Ecto neural progenitor cell (in vitro differentiated cells): ENCODE measurements at places on chromosomes 6 and 20.

DNA sequence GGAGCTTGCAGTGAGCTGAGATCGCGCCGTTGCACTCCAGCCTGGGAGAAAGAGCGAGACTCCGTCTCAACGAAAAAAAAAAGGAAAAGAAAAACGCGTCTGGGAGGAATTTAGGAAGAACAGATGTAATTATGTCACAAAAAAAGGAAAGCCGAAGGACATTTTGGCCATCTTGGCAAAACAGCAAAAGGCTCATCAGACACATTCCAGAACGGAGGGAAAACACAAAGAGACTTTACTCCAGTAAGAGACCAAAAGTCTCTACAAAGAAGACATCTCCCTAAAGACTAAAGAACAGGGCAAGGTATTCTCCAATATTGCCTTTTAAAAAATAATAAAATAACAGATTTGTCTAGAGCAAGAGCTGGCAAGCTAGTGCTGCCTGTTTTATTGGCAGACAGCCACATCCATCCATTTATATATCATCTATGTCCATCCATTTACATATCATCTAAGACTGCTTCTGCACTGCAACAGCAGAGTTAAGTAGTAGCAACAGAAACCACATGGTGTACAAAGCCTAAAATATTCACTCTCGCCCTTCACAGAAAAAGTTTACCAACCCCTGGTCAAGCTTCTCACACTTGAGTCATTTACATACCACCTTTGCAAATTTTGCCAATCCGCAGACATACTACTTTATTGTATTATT, 133.9 kb downstream of the ZMYND8 start:
- no peak for DNase-seq

- DNase-seq: no peak
These were observed 90.6 kb upstream of the FRMD1 start for GRCh38 chr6:168169624-168170023.

DNA sequence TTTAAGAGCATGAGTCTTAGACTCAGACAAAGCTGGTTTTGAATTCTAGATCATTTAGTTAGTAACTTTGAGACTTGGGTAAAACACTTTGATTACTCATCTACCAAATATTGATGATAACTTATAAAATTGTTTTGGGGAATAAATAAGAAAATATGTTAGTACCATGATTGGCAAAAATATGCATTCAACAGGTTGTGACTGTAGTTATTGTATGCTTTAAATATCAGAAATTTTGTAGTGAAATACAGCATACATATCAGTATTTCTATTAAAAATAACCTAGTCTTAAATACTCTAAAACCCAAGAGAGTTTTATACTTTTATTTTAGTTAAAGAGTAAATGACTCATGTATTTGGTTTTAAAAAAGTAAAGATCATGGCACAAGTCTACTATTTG, 68.7 kb downstream of the ENPP1 start:
- DNase-seq: no peak

DNA sequence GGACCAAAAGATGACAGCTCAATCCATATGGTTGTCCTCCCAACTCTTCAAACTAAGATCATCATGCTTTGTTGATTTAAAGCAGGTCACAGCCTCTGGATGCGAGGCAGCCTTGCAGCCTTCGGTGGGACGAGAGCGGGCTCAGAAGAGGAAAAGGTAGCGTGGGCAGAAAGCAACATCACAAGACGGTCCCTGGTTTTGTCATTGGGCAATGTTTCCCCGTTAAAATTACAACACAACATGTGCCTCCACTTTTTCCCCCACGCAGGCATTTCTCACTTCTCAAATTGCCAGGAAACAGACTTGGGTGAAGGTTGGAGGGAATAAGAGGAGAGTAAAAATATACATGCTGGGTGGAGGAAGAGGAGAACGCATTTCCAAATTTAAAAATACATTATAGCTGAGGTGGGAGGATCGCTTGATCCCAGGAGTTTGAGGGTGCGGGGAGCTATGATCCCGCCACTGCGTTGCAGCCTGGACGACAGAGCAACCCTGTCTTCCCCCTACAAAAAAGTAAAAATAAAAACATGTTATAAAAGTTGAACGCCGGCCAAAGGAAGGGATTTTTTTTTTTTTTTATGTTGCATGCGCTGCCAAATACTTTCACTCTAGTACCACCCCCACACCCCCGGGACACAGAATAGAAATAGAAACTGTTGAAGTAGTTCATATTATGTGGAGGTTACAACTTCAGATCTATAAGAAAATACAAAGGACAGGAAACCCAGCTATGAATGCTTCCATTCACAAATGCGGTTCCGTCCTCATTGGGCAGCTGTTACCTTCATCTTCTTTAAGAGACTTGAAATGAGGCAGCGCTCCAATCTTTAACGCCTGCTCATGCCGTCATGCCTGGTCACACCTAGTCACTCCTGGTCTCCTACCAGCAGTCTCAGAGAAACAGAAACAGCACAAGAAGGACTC, 13.9 kb upstream of the NAA20 start:
- no peak for DNase-seq

GRCh38 chr6:144344646-144345045, 59.5 kb downstream of the UTRN start:
- DNase-seq: no peak

DNA sequence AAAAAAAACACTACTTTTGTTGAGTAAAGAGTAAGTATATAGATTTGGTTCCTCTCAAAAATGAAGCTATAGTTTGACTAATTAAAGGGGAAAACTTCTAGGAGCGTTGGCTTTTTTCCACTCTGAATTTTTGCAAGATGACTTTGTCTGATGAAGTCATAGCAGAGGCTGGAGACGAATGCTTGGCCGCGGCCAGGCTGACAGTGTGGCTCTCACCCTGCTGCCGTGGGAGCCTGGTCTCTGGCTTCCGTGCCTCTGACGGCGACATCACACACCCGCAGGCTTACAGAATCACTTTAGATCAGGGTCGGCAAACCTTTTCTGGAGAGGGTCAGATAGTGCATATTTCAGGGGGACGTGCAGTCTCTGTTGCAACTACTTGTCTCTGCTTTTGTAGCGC, 145.0 kb downstream of the PHACTR3 start:
- no peak for DNase-seq
